Brain (organoid and tissue), 16 donors: ENCODE measurements at places on chromosomes 1 and 21. TPM values are rescaled to one million over a fixed set of nuclear protein-coding genes. Genes with fewer than 3 reads are reported as not detected.

- DNase-seq, result no peak
Observed at GRCh38 chr1:81689531-81689941, 111.2 kb upstream of the ADGRL2 start.

Gene ZNF691
- 13.1 TPM for polyA plus RNA-seq

- DNase-seq, result no peak
Observed at GRCh38 chr21:39602076-39602689, 10.6 kb upstream of the B3GALT5 start.

Gene EFNA1
- polyA plus RNA-seq, result 16.6 TPM

DNA sequence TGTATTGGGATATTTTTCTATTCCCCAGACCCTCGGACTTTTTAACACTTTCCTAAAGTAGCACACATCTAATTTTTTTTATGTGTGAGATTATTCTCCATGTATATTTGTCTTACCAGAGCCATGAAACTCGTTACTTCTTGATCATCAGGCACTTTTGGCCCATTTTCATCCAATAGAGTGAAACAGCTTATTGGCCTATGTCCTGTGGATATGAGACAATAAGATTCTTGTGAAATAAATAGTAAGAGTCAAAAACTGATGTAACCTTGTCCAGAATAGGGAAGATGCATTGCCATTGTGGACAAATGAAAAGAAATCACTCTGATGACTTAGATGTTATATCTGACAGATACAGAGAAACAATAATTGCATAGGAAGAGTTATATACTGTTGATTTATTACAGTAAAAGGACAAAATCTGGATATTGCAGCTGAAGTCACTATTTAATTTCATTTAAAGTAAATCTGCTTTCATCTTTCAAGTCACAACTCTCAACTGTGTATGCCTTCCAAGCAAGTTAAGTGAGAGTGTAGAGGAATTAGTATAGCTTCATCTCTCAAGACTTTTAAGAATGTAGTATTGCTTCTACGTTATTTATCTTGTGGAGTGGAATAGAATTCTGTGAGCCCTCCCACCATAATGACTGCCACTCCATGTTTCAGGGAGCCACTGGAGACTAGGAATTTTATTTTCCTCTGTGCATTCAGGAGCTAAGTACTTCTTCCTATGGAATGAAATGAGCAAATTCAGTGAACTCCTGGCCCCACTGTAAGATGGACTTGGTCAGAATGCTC is 86.9 kb downstream of the ADAMTS1 start:
- DNase-seq, result no peak

Gene SMIM1
- polyA plus RNA-seq, result 5.6 TPM

Gene TRIM46
- polyA plus RNA-seq, result 11.0 TPM

- no peak for DNase-seq
Observed at GRCh38 chr1:161082996-161083747, 6.2 kb downstream of the NECTIN4 start.

Gene RNU1-2
- polyA plus RNA-seq, result not detected
